ENCODE measurements at places on chromosomes 2 and 18. TPM values are rescaled to one million over a fixed set of nuclear protein-coding genes. Genes with fewer than 3 reads are reported as not detected.

LRPPRC gene
- total RNA-seq, result 114 TPM

IL1RL1 gene
- total RNA-seq, result not detected

DNA sequence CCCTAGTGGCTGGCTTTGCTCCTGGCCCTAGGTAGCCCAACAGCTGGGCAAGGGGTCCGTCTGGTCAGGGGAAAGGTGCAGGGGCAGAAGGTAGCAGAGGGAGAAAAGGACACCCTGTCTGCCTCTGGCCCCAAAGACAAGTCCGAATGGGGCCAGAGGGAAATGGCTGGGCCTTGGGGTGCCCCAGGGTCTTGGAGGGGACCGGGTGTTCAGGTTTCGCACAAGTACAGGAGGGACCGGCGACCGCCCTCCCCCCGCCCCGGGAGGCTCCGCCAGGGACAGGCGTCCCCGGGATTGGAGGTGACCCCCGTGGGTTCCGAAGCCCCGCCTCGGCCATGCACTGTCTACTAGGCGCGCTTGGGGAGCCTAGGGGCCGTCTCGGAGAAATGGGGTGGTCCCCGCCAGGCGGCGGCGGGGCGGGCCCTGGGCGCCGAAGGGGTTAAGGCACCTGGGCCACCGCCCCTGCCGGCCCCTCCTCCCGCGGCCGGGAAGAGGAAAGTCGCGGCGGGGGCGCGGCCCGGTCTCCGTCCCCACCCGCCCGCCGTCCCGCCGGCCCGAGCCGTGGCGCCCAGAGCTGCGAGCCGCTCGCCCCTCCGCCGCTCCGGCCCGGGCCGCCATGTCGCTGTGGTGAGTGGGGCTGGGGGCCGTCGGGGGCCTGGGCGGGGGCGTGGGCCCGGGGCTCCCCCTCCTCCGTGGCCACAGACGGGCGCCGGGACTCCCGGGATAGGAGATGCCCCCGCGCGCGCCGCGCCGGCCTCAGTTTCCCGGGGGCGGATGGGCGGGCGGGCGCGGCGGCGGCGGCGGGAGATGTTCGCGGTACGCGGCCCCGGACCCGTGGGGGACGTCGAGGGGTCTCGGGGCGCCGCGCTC, at the start of gene B3GNT7:
Gene B3GNT7, plus strand, starts transcription at position 523 of the 870 bp plus-strand sequence. Its CDS starts 94 bp downstream, at position 617.
- peak within 1 kb of the TSS; percentile 66 for H3K27ac ChIP-seq
- peak within 1 kb of the TSS; percentile 72 for H3K4me3 ChIP-seq
- no peak for DNase-seq

DNA sequence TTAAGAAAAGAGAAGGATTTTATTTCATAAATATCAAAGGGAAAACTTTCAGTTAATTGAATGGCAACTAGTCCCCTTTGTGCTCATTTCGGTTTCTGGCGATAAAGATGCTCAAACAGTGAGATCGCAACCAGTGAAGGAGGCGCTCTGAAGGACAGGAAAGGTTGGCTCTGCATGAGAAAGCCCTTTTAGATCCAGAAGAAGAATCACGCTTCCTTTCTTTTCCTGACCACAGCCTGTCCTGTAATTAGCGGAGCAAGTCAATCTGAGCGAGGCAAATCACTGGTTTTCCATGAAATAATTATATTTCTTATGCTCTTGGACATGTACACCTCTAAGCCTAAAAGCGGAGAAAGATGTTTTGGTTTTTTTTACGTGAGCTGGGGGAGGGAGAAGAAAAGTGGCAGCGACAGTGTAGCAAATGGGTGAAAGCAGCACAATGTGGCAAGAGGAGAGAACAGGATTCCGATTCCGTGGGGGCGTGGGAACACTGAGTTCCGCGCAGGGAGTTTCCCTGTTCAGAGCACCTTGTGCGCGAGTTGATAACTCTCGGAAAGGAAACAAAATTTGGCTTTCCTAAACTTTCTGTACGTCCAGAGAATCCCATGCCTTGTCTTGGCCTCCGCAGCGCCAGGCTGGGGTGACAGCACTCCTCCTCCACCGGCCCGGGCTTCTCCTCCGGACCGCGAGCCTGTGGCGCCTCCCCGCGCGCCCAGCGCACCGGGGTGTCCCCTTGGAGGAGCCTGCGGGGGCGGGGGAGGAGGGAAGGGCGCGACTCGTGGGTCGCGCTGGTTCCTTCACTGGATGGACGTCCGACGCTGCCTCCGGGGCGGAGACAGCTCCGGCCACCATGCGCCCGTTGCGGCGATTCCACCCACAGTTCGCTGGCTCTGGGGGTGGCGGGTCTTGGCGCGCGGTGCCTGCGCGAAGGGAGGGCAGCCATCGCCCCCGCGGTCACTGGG, 620 bp upstream of the SLC9A2 start:
- peak overlapping the region; percentile 71 for H3K4me3 ChIP-seq
- H3K36me3 ChIP-seq, result no peaks in the 10 kb centered on the region
- H3K27ac ChIP-seq, result peak overlapping the region; percentile 11

LBX2 gene
- 9.3 TPM for total RNA-seq

GRCh38 chr2:8457092-8457481, 224.8 kb upstream of the ID2 start:
- peaks cover 36% of the 10 kb centered on the region for H3K4me1 ChIP-seq
- H3K36me3 ChIP-seq, result peaks cover 1% of the 10 kb centered on the region
- H3K27me3 ChIP-seq, result peaks cover 12% of the 10 kb centered on the region
- DNase-seq, result no peak
- peak overlapping the region; percentile 82 for H3K27ac ChIP-seq
